Ascending aorta (tissue), 2 donors: ENCODE measurements at places on chromosomes 13 and 19. TPM values are rescaled to one million over a fixed set of nuclear protein-coding genes. Genes with fewer than 3 reads are reported as not detected.

GPX4 gene
- 348 TPM for total RNA-seq

SHANK1 gene
- 1.3 TPM for total RNA-seq

WTIP gene
- 127 TPM for total RNA-seq

CGB2 gene
- total RNA-seq, result not detected

EXOC3L2 gene
- 33.5 TPM for total RNA-seq

IFNL1 gene
- total RNA-seq, result not detected

C1QTNF9B gene
- total RNA-seq, result not detected

NLRP7 gene
- not detected for total RNA-seq

ZNF160 gene
- total RNA-seq, result 124 TPM

SIGLECL1 gene
- not detected for total RNA-seq

F7 gene
- total RNA-seq, result 0.85 TPM

EXOSC5 gene
- 30.3 TPM for total RNA-seq

POU4F1 gene
- total RNA-seq, result not detected

SPTBN4 gene
- 0.43 TPM for total RNA-seq

LRFN3 gene
- total RNA-seq, result 26.6 TPM

C19orf67 gene
- total RNA-seq, result not detected

SLC44A2 gene
- 354 TPM for total RNA-seq

METTL21C gene
- not detected for total RNA-seq

IGSF23 gene
- total RNA-seq, result not detected

ZNF547 gene
- not detected for total RNA-seq

ZNF730 gene
- total RNA-seq, result not detected

IGFL3 gene
- total RNA-seq, result not detected
